Stimulated activated CD4-positive, alpha-beta T cell treated with anti-CD3 and anti-CD28 coated beads, Interleukin-4, amount 100 ng/mL, for 48 hours (primary cell): ENCODE measurements at places on chromosomes 6 and 20.

DNA sequence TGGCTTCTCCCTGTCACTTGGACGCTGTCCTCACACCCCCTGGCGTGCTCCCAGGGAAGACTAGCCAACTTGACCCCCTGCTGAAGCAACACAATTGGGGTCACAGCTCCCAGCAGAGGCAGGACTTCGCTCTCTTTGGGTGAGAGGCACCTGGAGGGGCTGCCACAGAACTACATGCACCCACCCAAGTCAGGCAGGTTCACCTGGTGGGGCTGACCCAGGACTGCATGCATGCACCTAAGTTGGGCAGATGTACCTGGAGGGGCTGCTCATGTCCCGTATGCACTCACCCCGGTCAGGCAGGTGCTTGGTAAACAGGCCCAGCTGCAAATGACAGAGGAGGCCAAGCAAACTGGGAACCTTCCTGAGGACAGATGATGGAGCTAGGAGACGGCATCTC is 154.3 kb upstream of the RPS6KA2 start:
- no peak for DNase-seq

- DNase-seq = no peak
These were observed 501 bp upstream of the PLA2G7 start for GRCh38 chr6:46735720-46736031.

DNA sequence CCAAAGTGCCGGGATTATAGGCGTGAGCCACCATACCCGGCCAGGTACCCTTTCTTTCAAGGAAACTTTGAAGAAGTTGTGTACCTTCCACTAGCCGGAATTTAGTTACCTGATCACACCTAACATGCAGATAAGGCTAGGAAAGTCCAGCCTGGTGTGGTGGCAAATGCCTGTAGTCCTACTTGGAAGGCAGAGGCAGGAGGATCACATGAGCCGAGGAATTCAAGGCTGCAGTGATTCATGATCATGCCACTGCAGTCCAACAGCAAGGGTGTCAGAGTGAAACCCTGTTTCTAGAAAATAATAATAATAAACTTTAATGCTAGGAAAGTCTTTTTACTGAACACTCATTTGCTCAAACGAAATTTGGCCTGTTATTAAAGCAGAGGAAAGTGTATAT is 21.0 kb downstream of the NFYA start:
- DNase-seq = no peak

GRCh38 chr6:150685860-150686259 is 86.2 kb downstream of the PLEKHG1 start:
- peak; percentile 44 for DNase-seq

DNA sequence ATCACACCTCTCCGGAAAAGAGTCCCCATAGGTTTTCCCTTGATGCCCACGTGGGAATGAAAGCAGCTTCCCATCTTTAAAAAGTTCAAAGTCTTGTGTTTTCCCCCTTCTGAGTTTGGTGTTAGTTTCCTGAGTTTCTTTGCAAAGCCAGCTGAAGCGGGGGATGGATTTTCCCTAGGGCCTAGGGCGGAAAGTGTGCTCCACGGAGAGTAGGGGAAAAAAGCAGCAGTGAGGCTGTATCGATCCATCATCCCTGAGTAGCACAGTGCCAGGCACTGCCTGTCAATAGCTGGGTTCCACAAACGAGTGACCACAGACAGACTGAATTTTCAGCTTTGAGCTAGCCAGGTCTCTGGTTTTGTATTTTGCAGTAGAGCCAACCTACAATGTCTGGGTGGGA is 1.3 kb downstream of the DAAM2 start:
- DNase-seq = no peak

DNA sequence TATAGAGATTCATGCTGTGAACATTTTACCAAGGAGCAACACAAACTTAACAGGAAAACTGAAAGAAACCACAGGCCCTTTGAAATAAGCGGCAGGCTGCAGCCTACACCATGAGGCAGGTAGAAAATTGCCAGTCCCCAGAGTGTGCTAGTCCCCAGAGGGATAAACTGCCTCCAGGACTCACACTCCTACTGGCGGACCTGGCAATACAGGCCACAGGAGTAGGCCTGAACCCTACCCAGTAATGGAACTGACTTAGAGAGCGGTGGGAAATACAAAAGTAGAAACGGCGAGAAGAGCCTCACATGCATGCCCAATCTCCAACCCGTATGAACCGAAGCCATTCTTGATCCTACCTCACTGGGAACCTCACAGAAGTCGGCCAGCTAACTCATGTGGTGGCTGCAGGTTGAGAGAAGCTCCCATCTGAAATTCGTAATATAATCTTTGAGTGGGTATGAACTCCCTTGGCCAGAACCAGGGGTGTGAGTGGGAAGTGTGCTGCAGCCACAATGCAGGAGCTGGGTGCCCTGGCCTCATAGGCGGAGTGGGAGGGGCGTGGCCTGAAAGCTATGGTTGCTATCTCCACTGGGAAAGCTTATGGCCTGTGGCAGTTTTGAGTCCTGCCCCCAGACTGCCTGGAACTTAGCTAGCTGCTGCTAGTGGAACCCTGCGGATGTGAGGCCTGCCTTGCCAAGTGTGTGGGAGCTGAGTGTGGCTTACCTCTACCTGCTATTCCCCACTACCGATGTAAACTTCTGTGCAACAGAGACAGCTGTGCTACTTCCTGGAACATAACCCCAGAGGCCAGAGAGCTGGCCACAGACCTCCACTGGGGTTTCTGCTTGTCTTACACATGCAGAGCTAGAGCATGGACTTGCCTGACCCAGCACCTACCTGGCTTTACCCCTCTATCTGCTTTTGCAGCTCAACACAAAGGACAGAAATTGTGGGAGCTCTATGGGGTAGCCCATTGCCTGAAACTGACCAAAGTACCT is 146.5 kb upstream of the COL21A1 start:
- DNase-seq = no peak

DNA sequence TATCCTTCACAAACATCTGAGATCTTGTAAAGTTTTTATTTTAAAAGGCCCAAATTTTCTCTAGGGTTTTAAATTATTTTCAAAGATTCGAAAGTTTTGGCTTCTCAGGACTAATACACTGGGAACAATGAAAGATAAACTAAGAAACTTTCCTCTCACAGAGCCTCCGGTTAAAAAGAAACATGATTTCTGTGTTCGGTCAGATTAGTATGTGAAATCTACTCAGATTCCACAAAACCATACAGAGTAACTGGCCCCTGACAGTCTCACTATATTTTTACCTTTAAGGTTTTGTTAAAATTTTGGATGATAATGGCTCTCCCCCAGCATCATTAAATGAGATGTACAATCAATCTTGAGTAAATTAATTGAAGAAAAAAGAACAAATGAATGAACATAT is 471.0 kb downstream of the COL12A1 start:
- no peak for DNase-seq

GRCh38 chr20:57465943-57466342 is 59.0 kb downstream of the CTCFL start:
- DNase-seq = no peak

GRCh38 chr6:6927521-6928361 is 180.0 kb upstream of the RREB1 start:
- DNase-seq = no peak
